Activated CD8-positive, alpha-beta memory T cell treated with anti-CD3 and anti-CD28 coated beads for 1 hour (primary cell): ENCODE measurements at places on chromosomes 4 and X.

DNA sequence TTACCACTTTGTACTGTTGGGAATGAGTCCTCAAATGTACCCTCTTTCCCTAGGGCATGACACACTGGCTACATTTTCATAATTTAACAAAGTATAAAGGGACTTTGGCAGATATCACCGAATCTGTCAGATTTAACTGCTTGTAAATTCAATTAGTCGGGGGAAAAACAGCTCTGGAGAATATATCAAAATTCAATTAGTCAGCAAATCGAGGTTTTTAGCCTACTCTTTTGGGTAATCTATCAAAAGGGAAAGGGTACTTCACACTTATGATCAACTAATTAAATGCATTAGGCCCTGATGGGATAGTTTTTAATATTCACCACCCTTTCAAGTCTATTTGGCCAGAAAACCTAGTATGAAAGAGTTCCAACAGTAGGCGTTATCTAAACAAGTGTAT is 141.0 kb downstream of the IL1RAPL2 start:
- no peak for DNase-seq

DNA sequence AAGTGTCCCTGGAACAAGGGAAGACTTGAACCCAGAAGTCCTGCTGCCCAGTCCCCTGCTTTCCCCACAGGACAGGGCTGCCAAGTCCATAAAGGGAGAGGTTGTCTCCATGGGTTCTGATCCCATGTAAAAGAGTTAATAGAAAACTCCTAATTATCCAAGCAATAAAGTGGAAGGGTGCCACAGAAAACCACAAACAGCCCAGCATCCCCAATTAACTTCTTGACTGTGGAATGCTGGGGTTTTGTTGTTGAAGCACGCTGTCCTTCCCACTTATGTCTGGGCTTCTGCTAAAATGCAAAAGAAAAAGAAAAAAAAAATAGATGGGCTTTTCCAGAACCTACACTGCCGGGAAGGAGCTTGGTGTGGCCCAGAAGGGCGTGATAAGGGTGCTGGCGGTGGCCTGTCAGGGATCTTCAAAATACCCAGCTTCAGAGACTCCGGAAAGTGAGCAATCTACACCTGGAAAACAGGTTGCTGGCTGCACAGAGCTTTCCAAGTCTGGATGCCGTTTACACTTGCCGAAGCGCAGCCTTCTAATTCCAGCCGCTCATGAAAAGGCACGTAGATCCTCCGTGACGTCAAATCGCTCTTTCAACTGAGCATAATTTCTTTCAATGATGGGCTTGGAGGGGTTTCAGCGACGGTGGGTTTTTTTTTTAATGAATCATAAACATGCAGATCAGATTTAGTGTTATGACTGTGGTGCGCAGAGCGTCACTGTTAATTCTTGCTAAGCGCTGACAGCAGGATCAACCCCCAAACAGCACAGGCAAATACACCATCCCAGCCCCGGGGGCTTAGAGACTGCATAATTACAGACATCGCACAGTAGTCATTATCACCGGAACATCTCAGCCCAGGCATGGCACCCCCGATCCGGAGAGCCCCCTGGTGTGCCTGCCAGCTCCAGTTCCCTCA is 197.6 kb downstream of the BCOR start:
- no peak for DNase-seq

- no peak for DNase-seq
These were observed 115.4 kb downstream of the PARM1 start for GRCh38 chr4:75048208-75048879.

DNA sequence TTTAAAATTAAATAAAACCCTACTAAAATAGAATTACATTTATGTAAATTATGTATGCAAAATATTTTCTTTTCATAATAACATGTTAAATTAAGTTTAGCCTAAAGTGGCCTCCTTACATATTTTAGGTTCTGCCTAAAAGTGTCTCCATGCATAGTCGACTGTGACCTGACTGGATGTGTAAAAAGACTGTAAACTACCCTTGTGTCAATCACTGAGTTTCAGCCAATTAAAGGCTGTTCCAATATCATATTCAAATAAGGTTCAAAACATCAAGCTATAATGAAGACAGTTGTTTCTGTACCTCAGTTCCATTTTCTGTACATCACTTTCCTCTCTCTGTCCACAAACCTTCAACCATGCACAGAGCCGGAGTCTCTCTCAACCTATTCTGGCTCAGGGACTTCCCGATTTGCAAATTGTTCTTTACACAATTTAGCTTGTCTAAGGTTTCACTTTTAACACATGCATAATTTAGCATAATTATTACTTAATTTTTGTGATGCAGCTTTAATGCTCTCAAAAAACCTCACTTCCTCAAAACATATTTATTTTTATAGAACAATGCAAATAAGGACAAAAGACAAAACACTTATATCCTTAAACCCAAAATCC is 60.1 kb downstream of the SH3RF1 start:
- DNase-seq, result no peak

DNA sequence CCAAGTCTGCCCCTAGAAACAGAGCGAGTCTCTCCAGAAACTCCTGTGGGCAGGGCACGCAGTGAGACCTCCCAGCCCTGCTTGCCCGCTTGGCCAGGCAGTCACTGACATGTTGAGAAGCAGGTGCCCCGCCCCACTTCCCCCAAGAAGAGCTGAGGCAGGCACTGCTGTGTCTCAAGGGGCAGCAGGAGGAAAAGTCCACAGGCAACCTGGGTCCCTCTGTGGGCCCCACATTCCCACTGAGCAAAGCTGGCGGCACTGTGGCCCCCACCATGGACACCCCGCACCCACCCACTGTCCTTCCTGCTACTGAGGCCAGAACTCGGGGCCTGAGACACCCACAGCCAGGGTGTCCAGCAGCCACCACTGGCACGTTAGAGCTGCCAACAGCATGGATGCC is 137.3 kb upstream of the NKX1-1 start:
- no peak for DNase-seq

- DNase-seq, result no peak
These were observed 19.7 kb downstream of the HERC6 start for GRCh38 chr4:88398381-88398780.

DNA sequence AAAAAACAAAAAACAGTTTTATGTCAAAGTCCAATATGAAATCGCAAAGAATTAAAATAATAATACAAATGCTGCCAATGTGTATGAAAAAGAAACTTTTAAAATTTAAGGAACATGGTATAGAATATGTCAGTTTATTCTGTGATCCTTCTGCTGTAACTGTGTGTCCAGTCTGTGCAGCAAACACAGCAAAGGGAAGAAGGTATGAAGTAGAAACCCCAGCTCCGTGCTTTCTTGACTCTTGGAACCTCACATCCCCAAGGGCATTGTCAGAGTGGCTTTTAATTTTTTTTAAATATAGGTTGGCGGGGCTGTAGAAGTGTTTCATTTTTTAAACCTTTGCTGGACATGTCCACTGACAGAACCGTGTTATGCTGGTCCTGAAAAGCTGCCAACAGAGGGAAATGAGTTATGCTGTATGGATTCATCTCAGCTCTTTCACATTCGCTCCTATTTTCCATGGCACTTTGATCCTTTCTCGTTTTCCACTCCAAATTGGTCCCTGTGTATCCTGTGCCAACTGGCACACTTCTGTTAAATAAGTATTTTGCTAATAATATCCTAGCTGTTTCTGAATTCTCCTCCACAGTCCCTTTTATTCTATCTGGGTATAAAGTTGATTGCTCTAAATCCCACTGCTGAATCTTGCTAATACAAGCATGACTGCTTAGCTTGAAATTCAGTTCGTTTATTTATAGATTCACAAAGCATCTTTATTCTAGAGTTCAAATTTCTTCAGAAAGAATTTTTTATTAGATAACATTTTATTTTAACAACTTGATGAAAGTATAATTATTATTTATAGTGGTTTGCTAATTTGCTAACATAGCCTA is 127.0 kb upstream of the DDIT4L start:
- DNase-seq, result no peak

GRCh38 chr4:177271091-177271490 is 38.6 kb upstream of the NEIL3 start:
- no peak for DNase-seq

GRCh38 chr4:161762796-161763195 is 401.0 kb downstream of the FSTL5 start:
- no peak for DNase-seq

DNA sequence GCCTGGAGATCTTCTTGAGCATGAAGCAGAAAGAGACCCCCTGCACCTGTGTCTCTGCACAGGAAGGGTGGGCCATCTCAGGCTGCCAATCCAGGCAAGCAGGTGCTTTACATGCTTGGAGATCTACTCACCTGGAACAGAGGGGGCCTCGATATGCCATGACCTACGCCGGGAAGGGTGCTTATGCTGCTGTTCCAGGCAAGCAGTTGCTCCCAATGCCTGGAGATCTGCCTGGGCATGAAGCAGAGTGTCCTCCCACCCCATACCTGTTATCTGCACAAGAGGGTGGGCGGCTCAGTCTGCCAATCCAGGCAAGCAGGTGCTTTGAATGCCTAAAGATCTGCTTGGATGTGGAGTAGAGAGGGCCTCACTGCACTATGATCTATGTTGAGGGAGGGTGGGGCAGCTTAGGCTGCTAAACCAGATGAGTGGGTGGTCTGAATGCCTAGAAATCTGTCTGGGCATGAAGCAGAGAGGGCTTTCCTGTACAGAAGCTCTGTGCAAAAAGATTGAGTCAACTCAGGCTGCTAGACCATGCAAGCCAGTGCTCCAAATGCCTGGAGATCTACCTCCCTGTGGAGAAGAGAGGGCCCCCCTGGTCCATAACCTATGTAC is 104.5 kb upstream of the QRFPR start:
- DNase-seq, result no peak

DNA sequence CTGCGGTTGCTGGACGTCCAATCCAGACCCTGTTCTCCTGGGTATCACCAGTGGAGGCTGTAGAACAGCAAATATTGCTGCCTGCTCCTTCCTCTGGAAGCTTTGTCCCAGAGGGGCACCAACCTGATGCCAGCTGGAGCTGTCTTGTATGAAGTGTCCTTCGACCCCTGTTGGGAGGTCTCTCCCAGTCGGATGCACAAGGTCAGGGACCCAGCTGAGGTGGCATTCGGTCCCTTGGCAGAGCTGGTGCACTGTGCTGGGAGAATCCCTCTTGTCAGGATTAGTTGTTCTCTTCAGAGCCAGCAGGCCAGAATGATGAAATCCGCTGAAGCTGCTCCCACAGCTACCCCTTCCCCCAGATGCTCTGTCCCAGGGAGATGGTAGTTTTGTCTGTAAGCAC is 110.3 kb upstream of the ZXDB start:
- no peak for DNase-seq

DNA sequence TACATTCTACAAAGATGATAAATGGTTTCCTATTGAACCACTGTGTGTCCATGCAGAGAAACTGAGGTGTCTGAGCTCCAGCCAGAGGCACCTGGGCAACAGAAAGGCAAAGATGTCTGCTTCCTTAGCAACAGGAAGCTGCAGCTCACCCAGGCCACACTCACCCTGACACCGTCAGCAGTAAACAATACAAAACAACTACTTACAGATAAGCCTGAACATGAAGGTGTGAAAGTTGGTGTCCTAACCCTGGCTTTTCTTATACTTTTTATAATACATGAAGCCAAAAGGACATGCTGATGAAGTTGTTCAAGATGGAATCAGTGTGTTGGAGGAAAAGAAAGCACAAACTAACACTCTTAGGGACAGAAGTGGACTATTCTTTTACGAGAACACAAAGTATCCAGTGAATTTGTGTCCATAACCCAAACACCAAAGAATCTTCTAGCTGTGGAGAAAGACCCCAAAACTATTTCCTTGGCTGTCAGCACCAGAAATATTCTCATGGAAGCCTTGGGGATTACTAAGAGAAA is 117.3 kb downstream of the SYNPO2 start:
- no peak for DNase-seq

DNA sequence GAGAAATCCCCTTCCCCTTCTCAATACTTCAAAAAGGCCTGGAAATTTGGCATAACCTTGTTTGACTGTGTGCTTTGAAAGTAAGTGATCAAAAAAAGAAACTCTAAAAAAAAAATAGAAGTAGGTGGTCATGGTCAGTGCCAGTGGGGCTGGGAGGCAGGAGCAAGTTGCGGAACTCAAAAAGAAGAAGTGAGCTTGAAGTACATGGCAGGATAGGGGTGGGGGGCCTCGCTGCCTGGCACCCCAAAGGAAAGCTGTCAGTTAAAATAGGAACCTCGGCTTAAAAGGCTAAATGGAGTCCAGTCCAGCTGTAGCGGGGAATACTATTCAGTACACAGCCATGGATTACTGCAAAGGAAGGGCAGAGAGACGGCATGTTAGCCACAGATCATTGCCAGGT is 12.2 kb upstream of the NKRF start:
- DNase-seq, result no peak

DNA sequence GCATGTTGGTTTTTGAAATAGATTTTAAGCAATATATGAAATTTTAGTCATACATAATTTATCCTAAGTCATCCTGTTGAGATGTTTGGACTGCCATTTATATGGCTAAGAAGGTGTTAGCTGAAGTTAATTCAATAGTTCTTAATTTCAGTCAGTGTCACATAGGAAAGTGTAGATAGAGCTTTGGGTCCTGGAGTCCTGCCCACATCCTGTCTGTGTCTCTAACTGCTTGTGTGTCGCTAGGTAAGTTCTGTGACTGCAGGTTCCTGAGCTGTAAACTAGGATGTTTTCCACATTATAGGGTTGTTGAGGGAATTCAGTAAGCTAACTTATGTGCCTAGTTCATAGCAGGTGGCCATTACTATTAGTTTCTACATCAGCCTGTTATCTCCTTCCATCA is 20.7 kb downstream of the OFD1 start:
- DNase-seq, result no peak

- no peak for DNase-seq
These were observed 99.5 kb downstream of the PPP2R2C start for GRCh38 chr4:6372649-6373525.

- DNase-seq, result no peak
These were observed 1.8 kb downstream of the IL1RAPL1 start for GRCh38 chrX:28589046-28589445.

- no peak for DNase-seq
These were observed 642.6 kb downstream of the PCDH7 start for GRCh38 chr4:31362756-31363155.
